ENCODE measurements at places on chromosomes 4 and X.

GRCh38 chr4:34464196-34464595 is 1780.1 kb downstream of the ARAP2 start:
- no peak for DNase-seq

- no peak for DNase-seq
Observed at GRCh38 chr4:148344352-148344751, 97.9 kb downstream of the NR3C2 start.

DNA sequence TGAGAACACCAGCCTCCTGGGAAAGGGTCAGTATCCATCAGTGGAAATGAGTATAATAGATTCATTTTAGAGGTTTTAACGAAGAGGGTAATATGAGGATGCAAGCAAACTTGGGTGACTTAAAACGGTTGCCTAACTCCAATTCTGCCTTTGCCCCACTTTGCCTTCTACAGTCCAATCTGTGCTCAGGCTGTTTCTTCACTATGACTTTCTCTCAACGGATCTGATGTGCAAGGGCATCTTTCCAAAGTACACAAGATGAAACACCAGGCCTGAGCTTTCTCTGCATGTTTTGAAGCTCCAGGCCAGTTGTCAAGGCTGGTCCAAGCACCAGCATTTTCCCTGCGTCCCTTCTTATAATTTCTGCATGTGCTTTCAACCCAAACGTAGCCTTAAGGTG is 68.0 kb upstream of the TMEM164 start:
- no peak for DNase-seq

DNA sequence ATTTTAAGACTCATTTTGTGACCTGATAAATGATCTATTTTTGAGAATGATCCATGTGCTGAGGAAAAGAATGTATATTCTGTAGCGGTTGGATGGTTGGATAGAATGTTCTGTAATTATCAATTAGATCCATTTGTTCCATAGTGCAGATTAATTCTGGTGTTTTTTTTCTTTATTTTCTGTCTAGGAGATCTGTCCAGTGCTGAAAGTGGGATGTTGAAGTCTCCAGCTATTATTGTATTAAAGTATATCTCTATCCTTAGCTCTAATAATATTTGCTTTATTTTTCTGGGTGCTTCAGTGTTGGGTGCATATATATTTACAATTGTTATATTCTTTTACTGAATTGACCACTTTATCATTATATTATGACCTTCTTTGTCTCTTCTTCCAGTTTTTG is 1344.9 kb upstream of the TENM3 start:
- no peak for DNase-seq

GRCh38 chrX:10603612-10604011 is 16.8 kb downstream of the MID1 start:
- no peak for DNase-seq

GRCh38 chr4:9970399-9971011 is 50.8 kb downstream of the SLC2A9 start:
- no peak for DNase-seq

- no peak for DNase-seq
Observed at GRCh38 chr4:137677863-137678262, 145.6 kb upstream of the PCDH18 start.

DNA sequence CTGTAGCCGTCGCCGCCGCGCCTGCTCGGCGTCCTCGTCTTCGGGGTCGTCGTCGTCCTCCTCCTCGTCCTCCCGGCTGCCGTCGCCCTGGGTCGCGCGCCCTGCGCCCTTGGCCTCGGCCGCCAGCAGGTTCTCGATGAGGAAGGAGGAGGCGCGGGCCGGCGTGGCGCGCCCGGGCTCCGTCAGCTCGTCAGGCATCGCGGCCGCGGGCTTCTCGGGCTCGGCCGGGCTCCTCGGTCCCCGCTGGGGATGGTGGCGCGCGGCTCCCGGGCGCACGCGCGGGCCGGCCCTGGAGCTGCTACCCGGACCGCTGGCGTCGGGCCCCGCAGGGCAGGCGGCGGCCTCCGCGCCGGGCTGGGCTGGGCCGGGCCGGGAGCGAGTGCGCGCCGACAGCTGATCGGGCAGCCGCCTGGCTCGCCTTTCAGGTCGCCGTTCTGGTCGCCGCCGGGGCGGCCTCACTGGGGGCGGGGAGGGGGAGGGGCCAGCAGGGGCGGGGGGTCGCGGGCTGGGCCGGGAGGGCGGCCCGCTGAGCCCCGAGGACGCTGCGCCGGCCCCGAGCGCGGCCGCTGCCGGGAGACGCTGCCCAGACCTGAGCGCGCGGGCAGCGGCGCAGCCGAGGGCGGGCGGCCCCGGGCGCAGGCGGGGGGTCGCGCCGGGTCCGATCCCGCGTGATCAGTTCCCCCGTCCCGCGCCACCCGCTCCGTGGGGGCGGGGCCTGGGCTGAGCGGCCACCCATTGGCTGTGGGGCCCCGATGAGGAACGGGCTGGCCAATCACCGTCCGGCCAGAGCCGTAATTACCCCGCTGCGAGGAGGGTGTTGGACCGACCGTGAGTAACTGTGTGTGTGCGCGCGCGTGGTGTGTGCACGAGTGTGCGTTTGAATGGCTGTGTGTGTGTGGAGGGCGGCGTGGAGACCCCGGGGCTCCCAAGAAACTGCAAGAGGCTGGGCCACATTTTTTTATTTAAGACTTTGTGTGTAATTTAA is at the start of gene HMX1:
Gene HMX1 (minus strand): TSS at position 423 of the 985 bp plus-strand sequence. CDS start 225 bp downstream, at position 198.
- no peak for DNase-seq

- no peak for DNase-seq
Observed at GRCh38 chr4:62159876-62160275, 959.8 kb downstream of the ADGRL3 start.

DNA sequence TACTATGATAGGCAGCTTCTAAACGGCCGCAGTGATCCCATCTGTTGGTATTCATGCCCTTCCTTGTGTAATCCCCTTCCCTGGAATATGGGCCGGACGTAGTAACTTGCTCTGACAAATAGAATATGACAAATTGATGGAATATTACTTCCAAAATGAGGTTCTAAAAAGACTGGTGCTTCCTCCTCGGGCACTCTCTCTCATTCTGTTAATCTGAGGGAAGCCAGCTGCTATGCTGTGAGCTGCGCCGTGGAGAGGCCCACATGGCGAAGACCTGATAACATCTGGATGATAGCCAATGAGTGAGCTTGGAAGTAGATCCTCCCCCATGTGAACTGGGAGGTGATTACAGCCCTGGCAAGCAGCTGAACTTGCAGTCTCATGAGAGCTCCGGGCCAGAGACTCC is 27.2 kb upstream of the SLC25A4 start:
- peak; percentile 90 for DNase-seq

DNA sequence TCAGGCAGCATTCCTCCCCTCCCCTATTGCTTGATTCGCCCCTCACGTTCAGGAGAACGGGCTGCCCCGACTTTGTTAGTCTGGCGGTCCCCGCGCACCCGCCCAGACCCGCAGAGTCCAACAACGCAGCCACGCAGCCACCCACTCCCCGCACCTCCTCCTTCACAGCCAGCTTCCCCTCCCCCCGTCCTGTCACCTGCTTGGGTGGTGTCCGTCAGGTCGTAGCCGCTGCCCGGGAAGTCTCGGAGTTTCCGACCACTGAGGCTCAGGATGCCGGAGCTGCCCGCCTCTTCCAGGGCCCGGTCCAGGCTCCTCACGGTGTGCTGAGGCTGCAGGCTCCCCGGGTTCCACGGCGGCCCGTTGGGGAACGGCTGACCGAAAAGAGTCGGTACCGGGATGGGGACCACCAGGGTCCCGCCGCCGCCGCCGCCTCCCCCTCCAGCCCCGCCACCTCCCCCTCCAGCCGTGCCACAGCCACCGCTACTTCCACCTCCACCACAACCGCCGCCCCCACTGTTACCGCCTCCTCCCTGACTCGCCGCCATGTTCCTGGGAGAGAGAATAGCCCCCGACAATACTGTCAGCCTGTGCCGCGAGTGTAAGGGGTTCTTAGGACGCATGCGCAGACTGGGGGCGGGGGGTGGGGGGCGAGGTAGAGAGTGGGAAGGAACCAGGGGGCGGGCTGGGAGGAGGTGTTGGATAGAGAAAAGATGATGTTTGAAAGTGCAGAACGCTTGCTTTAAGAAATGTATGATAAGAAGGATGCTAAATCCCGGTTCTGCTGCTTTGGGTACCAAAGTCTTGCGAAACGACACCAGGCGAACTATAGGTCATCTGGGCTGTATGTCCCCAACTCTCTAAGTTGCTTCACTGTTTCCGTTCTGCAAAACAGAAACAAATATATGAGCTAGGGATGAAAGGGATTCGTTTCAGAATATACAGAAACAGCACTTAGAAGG is at the start of gene LRCH2:
Gene LRCH2 (minus strand): TSS at position 600 of the 959 bp plus-strand sequence. CDS start 55 bp downstream, at position 545.
- DNase-seq: peak; percentile 1

DNA sequence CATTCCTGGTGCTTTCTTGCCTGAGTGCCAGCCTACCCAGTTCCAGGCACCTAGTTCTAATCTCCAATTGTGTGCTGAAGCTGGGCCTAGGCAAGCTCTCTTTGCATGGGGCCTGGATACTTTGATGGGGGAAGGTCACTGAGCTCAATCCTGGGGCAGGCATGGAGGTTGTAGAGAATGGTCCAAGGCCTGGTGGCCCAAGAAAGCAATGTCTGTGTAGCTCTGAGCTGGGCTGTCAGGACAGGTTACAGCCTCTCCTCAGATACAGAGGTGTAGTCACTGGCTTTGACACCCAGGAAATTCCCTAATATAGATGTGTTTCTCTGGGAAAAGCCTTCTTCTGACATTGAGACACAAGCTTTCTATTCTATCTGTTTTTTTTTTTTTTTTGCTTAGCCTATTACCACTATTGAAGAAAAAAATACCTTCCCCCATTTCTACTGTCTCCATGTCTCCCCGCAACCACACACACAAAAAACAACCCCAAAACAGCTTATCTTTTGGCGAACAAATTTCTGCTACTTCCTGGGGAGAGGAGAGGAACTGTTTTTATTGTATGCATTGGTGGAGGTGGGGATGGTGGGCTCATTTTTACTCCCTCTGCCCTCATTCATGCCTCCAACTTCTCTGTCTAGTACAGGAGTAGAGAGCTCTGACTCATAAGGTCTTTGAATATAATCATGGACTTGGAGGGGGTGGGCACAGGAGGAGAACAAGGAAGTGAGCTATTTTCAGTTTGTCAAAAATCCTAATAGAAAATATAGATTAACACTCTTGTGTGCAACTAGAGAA is 66.7 kb upstream of the DHX15 start:
- DNase-seq: peak; percentile 52

DNA sequence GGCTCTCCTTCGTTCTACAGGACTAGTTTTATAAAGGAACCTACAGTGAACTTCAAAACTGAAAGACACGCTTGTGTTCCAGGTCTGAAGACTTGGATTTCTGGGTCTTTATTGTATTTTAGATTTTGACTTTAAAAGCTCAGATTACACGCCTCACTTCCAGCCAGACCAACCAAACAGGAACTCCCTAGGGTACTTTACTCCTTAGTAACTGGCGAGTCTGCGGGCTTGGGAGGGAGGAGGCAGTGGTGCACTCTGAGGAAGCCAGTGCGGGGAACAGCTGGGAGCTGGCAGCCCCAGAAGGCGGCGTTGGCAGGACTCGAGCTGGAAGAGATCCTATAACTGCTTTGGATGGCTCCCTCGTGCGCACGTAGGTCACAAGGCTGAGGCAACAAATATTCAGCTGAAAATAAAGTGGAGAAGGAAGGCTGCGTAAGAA is 391 bp upstream of the PHKA1 start:
- peak; percentile 52 for DNase-seq

DNA sequence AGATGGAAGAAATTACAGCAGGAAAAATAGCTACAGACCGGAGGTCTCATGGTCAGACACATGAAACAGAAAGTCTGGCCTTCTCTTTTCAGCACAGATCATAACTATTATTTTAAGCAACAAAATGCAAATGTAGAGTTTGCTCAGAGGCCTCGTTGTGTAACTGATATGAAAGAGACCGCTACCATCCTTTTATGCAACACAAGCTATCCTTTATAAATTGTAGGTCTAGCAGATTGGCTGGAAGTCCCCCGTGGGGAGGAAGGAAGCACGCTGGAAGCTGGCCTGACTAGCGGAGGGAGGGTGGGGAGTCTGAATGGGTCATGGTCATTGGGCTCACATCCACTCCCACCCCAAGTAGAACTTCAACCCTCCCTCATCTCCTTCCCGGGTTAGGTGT is 27.7 kb downstream of the DMP1 start:
- DNase-seq: no peak

- DNase-seq: peak; percentile 76
Observed at GRCh38 chrX:76148753-76149152, 24.1 kb upstream of the PBDC1 start.

DNA sequence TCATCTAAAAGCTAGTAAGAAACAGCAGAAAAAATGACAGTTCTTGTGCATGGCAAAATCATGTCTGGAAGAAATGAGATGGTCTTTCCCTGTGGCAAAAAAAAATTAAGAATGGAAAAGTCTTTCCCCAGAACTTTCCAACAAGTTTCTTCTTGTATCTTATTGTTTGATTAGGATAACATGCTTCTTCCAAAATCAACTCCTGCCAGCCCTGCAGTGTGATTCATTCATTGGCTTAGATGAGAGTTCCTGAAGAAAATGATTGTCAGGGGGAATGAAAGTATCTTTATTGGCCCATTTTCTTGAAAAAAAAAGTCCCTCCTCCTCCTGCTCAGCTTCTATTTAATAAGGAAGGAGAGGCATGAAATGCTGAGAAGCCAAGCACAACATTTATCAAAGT is 407.7 kb downstream of the ARAP2 start:
- no peak for DNase-seq

- DNase-seq: no peak
Observed at GRCh38 chrX:125544856-125545255, 225.2 kb downstream of the TEX13C start.
